ENCODE measurements at places on chromosomes 2 and 18.
A peak's percentile ranks its signal among the peaks of the same experiment; 100 is the strongest.

DNA sequence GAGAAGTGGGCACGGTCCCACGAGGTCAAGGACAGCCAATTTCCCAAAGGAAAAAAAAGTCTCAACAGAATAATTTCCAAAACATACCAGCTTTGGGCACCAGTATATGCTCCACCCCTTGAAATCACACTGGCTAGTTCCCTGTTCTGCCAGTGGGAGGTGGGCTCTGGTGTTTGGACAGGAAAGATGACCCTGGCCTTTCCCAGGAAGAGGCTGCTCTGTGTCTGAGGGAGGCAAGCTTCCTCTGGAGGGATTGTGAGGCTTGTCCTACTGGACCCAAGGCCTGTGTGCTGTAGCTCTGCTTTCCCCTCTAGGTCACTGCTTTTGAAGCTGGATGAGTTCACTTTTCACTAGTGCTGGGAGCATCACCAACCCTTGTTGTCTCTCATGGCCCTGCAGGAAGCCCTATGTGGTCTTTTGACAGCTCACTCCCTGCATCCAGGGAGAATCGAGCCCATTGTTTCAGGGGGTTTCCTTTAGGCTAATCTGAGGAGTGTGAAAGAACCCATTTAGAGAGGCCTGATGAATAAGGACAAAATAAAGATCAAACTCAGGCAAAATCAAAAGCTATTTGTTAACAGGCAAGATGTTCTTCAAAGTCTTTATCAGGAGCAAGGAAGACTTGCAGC lies 36.3 kb downstream of the CXCR4 start:
- H3K4me1 ChIP-seq = no peaks in the 10 kb centered on the region
- no peak overlapping the region for H3K4me3 ChIP-seq
- H3K27ac ChIP-seq = no peak overlapping the region
- DNase-seq = no peak
- H3K36me3 ChIP-seq = no peaks in the 10 kb centered on the region
- no peaks in the 10 kb centered on the region for H3K27me3 ChIP-seq

DNA sequence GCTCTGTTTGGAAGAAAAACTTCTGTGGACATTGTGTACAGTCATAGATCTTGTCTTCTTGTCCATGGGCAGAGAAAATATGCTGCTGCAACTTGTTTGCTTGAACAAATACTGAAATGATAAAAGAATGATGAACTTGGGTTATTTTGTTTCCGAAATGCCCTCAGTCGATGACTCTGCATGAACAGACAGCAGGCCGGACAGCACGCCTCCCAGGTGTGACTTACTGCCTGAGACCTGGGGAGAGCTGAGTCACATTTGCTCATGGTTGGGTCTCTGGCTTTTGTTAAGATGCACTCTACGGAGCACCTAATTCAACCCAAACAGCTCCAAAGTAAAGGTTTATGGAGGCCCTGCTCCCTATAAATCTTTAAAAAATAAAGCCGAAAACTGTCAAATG lies 262.5 kb downstream of the ZNF521 start:
- H3K4me3 ChIP-seq = no peak overlapping the region
- DNase-seq = no peak
- no peaks in the 10 kb centered on the region for H3K4me1 ChIP-seq
- H3K27ac ChIP-seq = no peak overlapping the region
- no peaks in the 10 kb centered on the region for H3K36me3 ChIP-seq

DNA sequence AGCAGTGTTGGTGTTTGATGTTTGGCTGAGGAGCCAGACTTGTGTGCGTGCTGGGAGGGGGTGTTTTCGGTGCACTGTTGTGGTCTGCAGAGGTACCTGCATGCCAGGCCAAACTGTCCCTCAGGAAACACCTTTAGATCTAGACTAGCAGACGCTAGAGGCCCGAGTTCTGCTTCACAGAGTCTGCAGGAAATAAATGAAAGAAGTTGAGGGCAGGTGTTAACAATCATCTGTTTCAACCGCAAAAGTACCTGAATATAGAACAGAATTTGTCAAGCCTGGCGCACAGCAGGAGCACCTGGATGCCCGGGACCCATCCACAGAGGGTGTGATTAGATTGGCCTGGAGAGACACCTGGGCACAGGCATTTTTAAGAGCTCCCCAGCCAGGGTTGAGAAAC lies 40.5 kb upstream of the REL start:
- no peaks in the 10 kb centered on the region for H3K4me1 ChIP-seq
- DNase-seq = no peak
- no peak overlapping the region for H3K4me3 ChIP-seq
- H3K27me3 ChIP-seq = no peaks in the 10 kb centered on the region

DNA sequence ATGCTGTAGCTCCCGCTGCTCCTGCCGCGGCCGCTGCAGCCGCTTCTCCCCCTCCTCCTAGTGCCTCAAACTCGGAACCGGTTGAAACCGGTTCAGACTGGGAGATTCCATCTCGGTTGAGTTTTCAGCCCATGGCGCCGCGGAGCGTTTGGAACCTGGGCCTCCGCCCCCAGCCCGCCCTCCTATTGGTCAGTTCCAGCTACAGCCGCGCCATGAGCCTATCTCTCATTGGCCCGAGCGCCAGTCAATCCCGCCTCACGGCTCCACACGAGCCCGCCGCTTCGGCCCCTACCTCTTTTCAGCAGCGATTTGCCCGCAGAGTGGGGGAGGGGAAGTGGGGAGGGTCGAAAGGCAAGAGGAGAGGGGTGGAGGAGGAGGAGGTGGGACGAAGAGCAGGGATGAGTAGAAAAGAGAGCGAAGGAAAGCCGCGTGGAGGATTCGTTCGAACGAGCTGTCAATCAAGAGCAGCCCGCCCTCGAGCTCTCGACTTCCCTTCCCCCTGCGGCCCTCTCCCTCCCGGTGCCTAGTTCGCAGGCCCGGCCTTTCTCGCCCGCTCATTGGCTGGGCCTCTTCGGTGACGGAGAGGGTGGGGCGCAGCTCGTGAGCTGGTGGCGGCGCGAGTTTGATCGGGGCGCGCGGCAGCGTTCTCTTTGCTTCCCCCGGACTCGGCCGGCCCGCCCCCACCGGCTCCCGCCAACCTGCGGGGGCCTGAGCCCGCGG lies at the start of gene XPO1:
Gene XPO1 (minus strand): TSS at position 157 of the 720 bp plus-strand sequence. CDS start 4,459 bp downstream, outside the sequence.
- DNase-seq = peak; percentile 99
- no peaks in the 10 kb centered on the region for H3K27me3 ChIP-seq
- H3K4me1 ChIP-seq = peaks cover 2% of the 10 kb centered on the region
- H3K36me3 ChIP-seq = no peaks in the 10 kb centered on the region
- H3K4me3 ChIP-seq = peak within 1 kb of the TSS; percentile 98

DNA sequence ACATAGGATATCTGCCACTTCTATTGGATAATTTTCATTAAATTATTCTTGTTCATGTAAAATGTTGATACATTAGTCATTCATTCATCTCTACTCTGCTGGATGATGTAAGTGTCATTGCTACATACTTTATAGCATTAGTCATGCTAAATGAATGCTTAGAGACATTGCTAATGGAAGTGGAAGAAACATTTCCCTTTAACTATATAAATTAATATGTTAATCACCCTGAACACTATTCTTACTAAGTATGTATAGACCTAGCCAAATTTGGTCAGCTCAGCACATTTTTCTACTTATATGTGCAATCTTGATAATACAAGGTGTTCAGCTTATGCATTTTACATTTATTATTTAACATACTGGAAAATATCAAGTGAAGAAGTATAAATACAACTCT lies 160.2 kb downstream of the DPP4 start:
- H3K4me1 ChIP-seq = no peaks in the 10 kb centered on the region
- no peaks in the 10 kb centered on the region for H3K36me3 ChIP-seq
- H3K27ac ChIP-seq = no peak overlapping the region

DNA sequence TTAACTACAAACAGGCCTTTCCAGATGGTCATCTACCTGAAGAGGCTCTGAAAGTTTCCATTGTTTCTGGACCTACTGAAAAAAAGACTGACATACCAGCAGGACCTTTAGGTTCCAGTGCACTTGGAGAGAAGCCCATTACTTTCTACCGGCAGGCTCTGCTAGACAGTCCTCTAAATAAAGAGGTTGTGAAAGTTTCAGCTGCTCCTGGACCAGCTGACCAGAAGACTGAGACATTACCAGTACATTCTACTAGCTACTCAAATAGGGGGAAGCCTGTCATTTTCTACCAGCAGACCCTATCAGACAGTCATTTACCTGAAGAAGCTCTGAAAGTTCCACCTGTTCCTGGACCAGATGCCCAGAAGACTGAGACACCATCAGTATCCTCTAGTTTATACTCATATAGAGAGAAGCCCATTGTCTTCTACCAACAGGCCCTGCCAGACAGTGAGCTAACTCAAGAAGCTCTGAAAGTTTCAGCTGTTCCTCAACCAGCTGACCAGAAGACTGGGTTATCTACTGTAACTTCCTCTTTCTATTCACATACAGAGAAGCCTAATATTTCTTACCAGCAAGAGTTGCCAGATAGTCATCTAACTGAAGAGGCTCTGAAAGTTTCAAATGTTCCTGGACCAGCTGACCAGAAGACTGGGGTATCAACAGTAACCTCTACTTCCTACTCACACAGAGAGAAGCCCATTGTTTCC lies 65.8 kb downstream of the ALMS1 start:
- no peaks in the 10 kb centered on the region for H3K27me3 ChIP-seq
- no peak for DNase-seq
- no peak overlapping the region for H3K4me3 ChIP-seq
- peaks cover 9% of the 10 kb centered on the region for H3K36me3 ChIP-seq

GRCh38 chr18:69400976-69401225 lies 213 bp downstream of the DOK6 start:
- no peaks in the 10 kb centered on the region for H3K27me3 ChIP-seq
- H3K4me3 ChIP-seq = peak overlapping the region; percentile 60
- no peaks in the 10 kb centered on the region for H3K36me3 ChIP-seq
- H3K4me1 ChIP-seq = peaks cover 25% of the 10 kb centered on the region
- no peak for DNase-seq
- H3K27ac ChIP-seq = peak overlapping the region; percentile 32

- H3K4me1 ChIP-seq = peaks cover 2% of the 10 kb centered on the region
- H3K36me3 ChIP-seq = no peaks in the 10 kb centered on the region
- H3K27ac ChIP-seq = no peak overlapping the region
- DNase-seq = no peak
- H3K27me3 ChIP-seq = no peaks in the 10 kb centered on the region
These were observed 40.9 kb upstream of the TRIM43B start for GRCh38 chr2:95525294-95526035.

DNA sequence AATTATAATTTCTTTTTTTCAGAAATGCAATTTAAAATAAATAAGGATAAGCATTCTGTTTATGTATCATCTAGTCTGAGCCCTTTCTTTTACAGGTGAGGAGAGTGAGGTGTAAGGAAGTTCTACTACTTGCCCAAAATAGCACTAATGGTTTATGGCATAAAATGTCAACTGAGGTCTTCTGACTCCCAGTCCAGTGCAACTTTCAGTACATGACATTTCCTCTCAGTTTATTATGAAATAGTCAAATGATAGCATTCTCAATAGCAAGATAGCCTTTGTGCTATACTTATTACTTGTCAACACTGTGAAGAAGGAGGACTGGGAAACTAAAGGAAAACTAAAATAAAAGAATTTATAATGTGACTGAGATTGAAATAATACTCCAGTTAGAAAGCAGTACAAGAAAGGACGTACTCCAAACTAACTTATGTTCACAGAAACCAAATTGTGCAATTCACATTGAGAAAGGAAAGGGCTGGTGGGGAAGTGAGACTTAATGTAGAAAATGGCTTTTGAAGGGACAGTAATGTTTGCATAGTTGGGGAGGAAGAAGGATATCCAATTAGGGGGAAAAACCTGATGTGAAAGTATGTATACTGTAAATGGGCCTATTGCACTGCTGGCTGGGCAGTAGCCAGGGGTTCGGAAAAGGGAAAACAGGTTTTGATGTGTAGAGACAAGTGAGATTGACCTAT lies 166.7 kb upstream of the ZEB2 start:
- H3K4me3 ChIP-seq = no peak overlapping the region
- no peaks in the 10 kb centered on the region for H3K4me1 ChIP-seq
- no peaks in the 10 kb centered on the region for H3K36me3 ChIP-seq
- H3K27me3 ChIP-seq = no peaks in the 10 kb centered on the region
- H3K27ac ChIP-seq = no peak overlapping the region

- no peak overlapping the region for H3K4me3 ChIP-seq
- DNase-seq = no peak
- H3K4me1 ChIP-seq = peaks cover 4% of the 10 kb centered on the region
- no peaks in the 10 kb centered on the region for H3K27me3 ChIP-seq
These were observed 108.5 kb downstream of the WDSUB1 start for GRCh38 chr2:159177957-159178356.

- no peak for DNase-seq
- H3K4me3 ChIP-seq = no peak overlapping the region
- no peak overlapping the region for H3K27ac ChIP-seq
- no peaks in the 10 kb centered on the region for H3K27me3 ChIP-seq
- peaks cover 2% of the 10 kb centered on the region for H3K4me1 ChIP-seq
These were observed 8.1 kb upstream of the WIPF1 start for GRCh38 chr2:174605687-174606086.

DNA sequence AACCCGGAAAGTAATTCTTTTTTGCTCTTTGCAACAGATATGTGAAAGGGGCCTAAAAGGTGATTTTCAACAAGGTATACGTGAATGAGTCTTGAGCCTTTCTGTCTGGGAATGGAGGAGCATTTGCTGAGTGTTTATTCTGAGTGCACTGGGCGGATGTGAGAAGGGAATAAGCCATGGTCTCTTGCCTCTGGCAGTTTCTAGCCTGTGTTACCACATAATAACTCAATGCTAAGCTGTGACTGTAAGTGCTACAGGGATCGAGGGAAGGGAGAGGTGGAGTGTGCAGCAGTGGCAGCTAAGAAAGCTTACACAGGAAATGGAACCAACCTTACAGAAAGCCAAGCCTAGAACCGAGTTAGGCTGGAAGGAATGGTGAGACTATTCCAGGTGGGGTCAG lies 444.3 kb downstream of the SLC4A3 start:
- H3K27me3 ChIP-seq = peaks cover 4% of the 10 kb centered on the region
- H3K27ac ChIP-seq = no peak overlapping the region
- H3K4me3 ChIP-seq = no peak overlapping the region
- H3K4me1 ChIP-seq = no peaks in the 10 kb centered on the region
- no peaks in the 10 kb centered on the region for H3K36me3 ChIP-seq

GRCh38 chr2:204250692-204251091 lies 294.6 kb upstream of the PARD3B start:
- H3K36me3 ChIP-seq = no peaks in the 10 kb centered on the region
- H3K4me1 ChIP-seq = no peaks in the 10 kb centered on the region
- H3K27ac ChIP-seq = no peak overlapping the region
- H3K27me3 ChIP-seq = no peaks in the 10 kb centered on the region
- no peak overlapping the region for H3K4me3 ChIP-seq

GRCh38 chr2:147232225-147232669 lies 612.6 kb upstream of the ACVR2A start:
- no peak overlapping the region for H3K27ac ChIP-seq
- no peaks in the 10 kb centered on the region for H3K36me3 ChIP-seq
- DNase-seq = no peak
- H3K27me3 ChIP-seq = no peaks in the 10 kb centered on the region

DNA sequence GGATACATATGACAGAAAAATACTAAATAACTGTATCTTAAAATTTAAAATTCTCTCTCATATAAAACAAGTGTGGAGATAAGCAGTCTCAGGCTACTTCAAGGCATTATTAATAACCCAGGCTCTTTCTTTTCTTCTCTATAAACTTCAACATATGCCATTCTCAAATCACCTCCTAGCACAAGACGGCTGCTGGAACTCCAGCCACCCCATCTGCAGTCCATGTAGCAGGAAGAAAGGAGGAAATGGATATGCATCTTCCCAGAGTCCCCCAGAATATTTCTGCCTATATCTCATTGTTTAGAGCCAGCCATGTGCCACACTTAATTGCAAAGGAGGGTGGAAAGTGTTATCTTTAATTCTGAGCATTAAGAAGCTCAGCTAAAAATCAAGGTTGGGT lies 35.3 kb upstream of the NEB start:
- no peak for DNase-seq
- H3K27me3 ChIP-seq = no peaks in the 10 kb centered on the region
- H3K36me3 ChIP-seq = no peaks in the 10 kb centered on the region
- H3K4me3 ChIP-seq = no peak overlapping the region
- no peak overlapping the region for H3K27ac ChIP-seq
- no peaks in the 10 kb centered on the region for H3K4me1 ChIP-seq

GRCh38 chr18:39845106-39845505 lies 2109.9 kb upstream of the PIK3C3 start:
- H3K27ac ChIP-seq = no peak overlapping the region
- H3K27me3 ChIP-seq = no peaks in the 10 kb centered on the region
- peaks cover 6% of the 10 kb centered on the region for H3K4me1 ChIP-seq
